ENCODE measurements at places on chromosomes 1 and 21.

DNA sequence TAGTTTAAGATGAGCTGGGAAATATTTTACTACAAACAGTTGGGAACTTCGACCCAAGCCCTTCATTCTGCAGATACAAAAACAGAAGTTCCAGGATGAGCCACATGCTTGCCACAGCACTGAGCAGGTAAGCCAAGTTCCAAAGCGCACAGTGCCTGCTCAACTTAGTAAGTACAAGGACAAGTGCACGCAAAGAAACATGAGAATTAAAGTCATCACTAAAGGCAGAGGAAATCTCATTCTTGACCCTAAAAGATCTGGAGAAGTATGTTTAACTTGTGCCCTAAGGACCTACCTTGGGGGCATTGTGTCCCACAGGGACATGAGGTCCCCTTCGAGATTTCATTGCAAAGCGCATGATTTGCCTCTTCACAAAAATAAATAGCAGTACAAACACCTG, 1.2 kb upstream of the UBAP2L start:
- DNase-seq: no peak

DNA sequence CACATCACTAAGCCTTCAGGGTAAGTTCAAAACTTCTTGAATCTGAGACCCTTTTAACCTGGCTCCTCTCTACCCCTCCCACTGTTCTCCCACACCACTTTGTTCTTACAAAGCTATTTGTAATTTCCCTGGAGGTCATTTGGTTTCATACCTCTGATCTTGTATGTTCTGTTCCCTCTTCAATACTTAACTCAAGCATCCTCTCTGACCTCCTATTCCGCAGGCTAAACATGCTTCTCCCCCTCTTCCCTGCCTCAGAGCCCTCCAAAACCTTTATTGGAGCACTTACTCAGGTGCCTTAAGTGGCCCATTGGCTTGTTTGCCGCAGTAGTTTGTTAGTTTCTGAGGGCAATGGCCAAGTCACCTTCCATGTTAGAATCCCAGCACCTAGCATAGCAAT, 54.8 kb downstream of the SSX2IP start:
- no peak for DNase-seq

GRCh38 chr21:46340998-46341397, 17.0 kb downstream of the PCNT start:
- DNase-seq: no peak

GRCh38 chr1:155251566-155251965, 3.7 kb downstream of the ENTREP3 start:
- no peak for DNase-seq

GRCh38 chr1:21685946-21686678, 17.0 kb upstream of the RAP1GAP start:
- no peak for DNase-seq

GRCh38 chr1:51875291-51875772, 3.2 kb downstream of the NRDC start:
- no peak for DNase-seq
